ENCODE measurements at places on chromosomes 1 and 21.
A peak's percentile ranks its signal among the peaks of the same experiment; 100 is the strongest.

DNA sequence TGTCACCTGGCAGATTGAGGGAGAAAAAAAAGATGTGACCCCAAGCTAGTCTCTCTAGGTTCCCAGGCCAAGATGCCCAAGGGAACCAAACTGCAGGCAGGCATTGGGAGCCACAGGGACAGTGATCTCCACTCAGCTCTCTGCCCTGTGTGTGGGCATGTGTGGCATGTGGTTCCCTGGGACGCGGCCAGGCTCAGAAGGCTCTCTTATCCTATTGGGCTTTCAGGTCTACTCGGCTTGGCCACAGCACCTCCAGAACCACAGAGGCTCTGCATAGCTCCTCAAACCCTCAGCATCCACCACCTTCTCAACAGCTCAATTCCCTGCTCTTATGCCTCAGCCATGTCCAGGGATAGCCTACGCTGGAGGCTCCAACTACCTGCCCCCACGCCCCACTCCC, 22.0 kb downstream of the IQGAP3 start:
- peak; percentile 47 for DNase-seq

GRCh38 chr1:3956527-3957170, 56.6 kb upstream of the C1orf174 start:
- DNase-seq = no peak

GRCh38 chr1:107244709-107245500, 104.1 kb downstream of the NTNG1 start:
- no peak for DNase-seq

DNA sequence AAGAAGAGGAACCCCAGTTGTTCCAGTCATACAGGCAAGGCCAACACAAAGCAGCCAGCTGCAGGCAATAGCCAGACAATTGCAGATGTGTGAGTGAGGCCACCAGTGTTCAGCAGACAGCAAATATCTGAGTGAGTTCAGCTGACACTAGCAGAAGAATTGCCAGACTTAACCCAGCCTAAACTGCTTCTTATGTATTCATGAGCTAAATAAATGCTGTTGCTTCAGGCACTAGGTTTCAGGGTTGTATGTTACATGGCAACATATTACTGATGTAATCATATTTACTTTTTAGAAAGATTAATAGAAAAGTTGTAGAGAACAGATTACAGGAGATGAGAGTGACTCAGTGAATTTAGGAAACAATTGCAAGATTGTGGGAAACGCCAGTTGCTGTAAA, 129.8 kb upstream of the CHODL start:
- no peak for DNase-seq

GRCh38 chr21:34553151-34553952, 41.3 kb upstream of the KCNE1 start:
- no peak for DNase-seq

- no peak for DNase-seq
Measured at GRCh38 chr1:75392278-75392677, 218.6 kb downstream of the SLC44A5 start.

DNA sequence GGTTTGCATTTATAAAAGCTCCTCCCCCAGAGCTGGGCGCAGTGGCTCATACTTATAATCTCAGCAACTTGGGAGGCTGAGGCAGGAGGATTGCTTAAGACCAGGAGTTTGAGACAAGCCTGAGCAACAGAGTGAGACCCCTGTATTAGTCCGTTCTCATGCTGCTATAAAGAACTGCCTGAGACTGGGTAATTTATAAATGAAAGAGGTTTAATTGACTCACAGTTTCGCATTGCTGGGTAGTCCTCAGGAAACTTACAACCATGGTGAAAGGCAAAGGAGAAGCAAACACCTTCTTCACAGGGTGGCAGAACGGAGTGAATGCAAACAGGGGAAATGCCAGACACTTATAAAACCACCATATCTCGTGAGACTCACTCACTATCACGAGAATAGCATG, 52.5 kb downstream of the ZNF684 start:
- DNase-seq = no peak

- DNase-seq = peak; percentile 38
Measured at GRCh38 chr1:112708489-112708888, 1.6 kb upstream of the RHOC start.

GRCh38 chr1:10325521-10325920, 73.3 kb upstream of the PGD start:
- DNase-seq = no peak

GRCh38 chr1:44679468-44679867, 5.0 kb downstream of the ARMH1 start:
- no peak for DNase-seq

GRCh38 chr1:162389971-162390370, 8.4 kb downstream of the C1orf226 start:
- no peak for DNase-seq

GRCh38 chr1:205056188-205056611, 13.2 kb downstream of the CNTN2 start:
- peak; percentile 37 for DNase-seq

DNA sequence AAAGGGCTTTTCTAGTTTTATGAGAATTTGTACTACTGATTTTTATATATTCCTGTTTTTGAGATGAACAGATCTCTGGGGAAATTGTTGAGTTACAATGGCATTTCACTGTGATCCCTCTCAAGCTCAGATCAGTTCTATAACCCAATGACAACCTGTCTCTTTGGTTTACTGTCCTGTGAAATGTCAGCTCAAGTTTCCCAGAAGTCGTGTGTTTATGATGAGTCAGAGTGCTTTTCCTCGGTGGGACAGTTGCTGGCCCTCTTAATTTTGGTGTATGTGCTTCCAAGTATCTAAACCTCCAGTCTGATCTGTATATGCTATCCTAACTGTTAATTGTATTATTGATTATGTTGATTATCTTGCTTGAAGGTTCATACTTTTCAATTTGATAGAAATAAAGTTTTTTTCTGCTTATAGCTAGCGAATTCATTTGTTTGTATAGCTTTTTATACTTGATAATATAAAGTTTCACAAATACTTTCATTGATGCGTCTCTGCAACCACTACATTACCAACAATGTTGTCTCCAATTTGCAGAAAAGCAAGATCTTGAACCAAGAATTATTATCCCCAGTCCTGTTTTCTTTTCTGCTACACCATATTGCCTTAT, 77.5 kb upstream of the DNAJC6 start:
- DNase-seq = no peak

- DNase-seq = no peak
Measured at GRCh38 chr1:223665592-223666312, at the start of gene CAPN8. TSS of gene CAPN8 (minus strand) at chr1:223665701. CDS start at chr1:223665646, 55 bp downstream.

GRCh38 chr1:33709783-33710718, 153.8 kb upstream of the HMGB4 start:
- DNase-seq = no peak

GRCh38 chr1:195663549-195664280, 944.5 kb downstream of the KCNT2 start:
- DNase-seq = no peak

- no peak for DNase-seq
Measured at GRCh38 chr1:238409191-238409850, 518.6 kb upstream of the ZP4 start.

GRCh38 chr1:27132624-27133023, 22.3 kb downstream of the SLC9A1 start:
- DNase-seq = no peak

GRCh38 chr1:229230893-229231753, 39.8 kb upstream of the RAB4A start:
- DNase-seq = no peak

DNA sequence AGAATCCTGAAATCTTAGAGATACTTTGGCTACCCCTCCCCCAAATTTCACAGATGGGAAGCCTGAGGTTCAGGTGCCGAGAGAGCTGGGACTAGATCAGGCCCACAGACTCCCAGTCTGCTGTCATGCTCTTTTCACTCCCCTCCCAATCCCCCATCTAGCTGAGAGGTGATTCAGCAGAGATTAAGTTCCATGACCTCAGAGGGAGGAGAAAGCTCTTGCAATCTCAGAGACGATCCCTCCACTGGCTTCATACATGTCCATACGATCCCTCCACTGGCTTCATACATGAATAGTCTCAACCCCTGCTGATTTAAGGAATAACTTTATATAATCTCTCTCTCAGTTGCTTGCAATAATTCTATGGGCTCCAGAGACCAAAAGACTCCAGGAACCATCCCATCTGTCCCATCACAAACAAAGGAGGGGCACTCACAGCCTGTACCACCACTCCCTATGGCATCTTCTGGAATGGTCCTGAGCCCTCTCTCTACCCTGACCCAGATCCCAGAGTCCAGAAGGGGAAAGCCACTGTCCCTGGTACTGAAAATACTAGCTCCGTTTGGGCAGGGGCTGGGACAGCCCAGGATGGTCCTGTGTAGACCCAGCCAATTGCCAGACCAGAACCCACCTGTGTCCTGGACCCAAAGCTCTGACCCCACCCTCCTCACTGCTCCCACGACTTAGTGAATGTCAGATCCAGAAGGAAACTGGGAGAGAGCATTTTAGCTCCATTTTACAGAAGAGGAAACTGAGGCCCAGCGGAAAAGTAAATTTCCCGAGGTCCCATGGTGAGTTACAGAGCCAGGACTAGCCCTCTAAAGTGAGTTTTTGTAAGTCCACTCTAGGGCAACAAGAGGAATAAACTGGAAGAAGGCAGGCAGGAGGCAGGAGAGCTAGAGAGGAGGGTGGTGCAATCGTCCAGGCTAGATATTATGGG, 27.1 kb downstream of the RIMS3 start:
- no peak for DNase-seq

DNA sequence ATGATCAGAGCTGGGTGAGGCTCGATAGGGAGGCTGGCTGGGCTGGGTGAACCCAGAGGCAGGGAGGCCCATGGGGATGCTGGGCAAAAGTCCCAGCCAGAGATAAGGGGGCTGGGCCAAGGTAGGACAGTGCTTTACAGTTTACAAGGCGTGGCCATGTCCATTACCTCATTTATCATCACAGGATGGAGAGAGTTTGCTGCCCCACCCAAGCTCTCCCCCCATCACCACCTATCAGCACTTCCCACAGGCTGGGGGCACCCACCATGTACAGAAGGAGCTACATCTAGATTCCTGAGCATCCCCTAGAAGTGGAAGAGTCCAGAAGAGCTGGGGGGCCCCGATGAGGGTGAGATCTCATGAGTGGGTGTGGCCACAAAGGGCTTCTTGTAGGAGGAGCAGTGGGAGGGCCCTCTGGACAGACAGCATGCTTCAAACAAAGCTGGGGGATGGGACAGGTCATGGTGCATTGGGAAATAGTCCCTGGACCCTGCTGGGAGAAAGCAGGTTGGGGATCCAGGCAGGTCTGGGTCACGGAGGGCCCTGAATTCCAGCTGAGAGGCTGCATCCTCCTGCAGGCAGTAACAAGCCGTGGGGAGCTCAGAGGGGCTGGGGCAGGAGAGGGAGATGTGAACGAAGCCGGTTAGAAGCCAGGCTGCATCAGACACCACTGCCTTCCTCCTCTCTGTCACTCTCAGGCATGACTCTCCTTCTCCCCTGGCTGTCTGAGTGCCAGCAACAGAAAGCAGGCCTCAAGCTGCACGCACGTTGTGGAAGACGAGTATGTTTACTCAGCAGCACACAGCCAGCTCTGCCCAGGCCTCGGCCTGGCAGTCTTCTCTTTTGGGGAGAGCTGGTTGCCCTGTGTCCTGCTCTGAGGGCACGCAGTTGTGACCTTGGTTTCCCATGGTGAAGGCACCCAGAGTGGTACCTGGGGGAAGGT, 202.3 kb downstream of the HIVEP3 start:
- no peak for DNase-seq

DNA sequence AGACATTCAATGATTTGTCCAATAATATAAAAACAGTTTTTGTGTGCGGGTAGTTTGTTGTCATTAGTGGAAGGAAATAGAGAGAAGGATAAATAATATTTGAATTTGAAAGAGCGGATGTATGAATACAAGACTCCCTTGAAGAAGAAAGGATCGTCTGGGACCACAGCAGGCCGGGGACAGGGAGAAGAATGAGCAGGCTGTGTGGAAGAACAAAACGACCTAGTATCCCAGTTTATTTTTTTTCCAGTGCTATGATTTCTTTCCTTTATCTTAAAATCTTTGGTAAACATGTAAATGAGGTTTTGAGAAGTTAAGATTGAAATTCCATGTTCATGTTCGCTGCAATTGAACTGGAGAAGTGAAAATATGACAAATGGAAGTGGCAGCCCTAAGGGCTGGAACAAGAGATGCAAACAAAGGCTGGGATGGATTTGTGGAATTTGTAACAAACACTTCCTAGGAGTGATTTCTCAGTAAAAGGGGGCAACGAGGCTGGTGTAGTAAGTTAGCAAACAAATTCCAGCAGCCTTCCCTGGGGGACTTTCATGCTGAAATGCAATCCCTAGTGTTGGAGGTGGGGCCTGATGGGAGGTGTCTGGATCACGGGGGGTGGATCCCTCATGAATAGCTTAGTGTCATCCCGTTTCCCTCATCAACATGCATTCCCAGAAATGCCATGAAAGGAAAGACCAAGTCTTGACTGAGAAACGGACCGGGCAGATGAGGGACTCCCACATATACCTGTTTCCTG, 10.2 kb upstream of the IFI16 start:
- DNase-seq = peak; percentile 65

DNA sequence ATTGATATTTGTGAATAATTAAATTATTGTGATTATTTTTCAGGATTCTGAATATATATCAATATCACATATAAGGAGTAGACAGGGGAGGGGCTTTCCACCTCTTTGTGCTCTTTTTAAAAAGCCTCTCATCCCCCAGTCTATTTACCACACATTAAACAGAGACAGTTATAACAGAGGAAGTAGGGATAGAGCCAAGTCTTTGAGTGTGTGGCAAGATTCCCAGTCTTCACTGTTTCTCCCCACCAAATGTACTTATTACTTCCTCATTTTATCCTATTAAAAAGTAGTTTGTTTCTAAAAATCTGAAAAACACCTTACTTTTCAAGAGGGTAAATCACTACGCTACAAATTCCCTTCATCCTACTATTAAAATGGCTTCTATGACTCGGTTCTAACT, 46.7 kb downstream of the EPS15 start:
- DNase-seq = no peak

DNA sequence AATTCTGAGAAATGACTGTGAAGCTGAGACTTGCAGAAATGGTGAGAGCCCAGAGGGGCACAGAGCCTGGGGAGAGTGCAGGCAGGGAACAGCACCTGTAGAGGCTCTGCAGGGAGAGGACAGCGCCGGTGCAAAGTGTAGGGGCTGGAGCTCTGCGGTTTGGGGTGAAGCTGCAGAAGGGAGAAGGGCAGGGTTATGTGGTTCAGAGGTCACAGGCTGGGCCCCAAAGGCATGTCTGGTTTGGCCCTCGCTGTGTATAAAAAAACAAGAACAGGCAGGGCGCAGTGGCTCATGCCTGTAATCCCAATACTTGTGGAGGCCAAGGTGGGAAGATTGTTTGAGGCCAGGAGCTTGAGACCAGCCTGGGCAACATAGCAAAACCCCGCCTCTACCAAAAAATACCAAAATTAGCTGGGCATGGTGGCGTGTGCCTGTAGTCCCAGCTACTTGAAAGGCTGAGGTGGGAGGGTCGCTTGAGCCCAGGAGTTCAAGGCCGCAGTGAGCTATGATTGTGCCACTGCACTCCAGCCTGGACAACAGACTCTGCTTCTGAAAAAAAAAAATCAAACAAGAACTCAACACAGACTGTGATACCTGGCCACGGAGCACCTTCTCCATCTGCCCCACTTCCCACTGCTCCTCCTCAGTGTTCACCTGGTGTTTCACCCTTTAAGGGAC, 29.1 kb downstream of the SERINC2 start:
- DNase-seq = no peak
